Fibroblast of skin of scalp (primary cell): ENCODE measurements at places on chromosomes 1 and 21.

DNA sequence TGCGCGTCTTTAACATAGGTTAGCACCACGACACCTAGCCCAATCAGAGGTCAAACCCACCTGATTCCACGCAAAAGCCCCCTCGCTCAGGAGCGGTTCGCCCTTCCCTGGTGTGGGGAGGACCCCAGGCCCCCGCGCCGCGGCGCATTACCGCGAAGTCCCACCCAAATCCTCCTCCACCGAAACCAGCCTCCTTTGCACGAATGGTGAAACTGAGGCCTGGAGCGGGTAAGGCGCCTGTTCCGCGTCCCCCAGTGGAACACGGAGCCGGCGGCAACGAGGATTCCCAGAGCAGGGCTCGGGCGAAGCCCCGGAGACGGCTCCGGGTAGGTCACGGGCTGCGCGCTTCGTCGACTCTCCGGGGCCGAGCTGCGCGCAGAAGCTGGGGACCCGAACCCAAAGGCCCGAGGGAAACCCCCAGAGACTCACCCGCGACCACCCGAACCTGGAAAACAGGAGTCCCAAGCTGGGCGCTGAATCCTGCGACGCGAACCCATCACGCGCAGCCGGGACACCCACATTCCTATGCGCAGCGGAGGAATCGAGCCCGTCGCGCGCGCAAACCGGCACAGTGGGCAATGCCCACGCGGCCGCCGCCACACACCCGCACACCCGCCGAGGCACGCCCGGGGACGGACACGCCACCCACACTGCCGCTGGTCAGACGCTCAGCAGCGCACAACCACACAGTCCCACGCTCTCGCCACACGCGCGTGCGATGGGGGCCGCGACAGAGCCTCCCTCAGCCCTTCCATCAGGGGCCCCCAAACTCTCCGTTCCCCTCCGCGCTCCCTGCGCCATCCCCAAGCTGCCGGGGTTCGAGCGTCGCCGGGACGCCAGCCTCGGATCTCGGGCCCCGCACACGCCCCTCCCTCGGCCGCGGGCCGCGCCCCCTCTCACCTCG, 507 bp downstream of the GLIS1 start:
- DNase-seq, result no peak

GRCh38 chr1:184620469-184620868, 134.2 kb downstream of the EDEM3 start:
- DNase-seq, result no peak

- no peak for DNase-seq
Observed at GRCh38 chr1:19844731-19845495, 29.8 kb upstream of the RNF186 start.

- no peak for DNase-seq
Observed at GRCh38 chr1:30969903-30970302, 61.3 kb upstream of the SDC3 start.

GRCh38 chr1:42931911-42932422, 26.7 kb downstream of the SLC2A1 start:
- DNase-seq, result no peak

DNA sequence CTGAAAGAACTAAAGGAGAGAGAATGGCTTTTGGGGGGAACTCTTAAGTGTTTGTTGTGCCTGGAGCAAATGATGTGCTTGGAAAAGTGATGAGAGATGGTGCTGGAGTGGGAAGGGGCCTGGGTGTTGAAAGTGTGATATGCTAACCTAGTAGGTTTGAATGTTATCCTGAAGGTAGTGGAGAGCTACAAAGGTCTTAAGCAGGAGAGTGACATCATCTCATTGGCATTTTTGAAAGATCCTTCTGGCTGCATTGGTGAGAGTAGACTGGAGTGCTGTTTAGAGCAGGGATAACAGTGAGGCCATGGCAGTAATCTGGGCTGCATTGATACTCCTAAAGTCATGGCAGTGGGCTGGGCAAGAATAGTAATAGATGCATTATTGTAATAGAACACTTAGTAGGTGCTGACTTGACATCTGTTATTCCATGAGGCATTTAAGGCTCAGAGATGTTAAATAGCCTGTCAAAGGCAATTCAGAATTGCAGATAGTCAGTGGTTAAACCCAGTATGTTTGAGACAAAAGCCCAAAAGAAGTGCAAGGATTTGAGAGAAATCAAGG, 44.5 kb downstream of the MDM4 start:
- DNase-seq, result peak; percentile 47

GRCh38 chr1:19815801-19816736, 986 bp upstream of the RNF186 start:
- DNase-seq, result no peak

DNA sequence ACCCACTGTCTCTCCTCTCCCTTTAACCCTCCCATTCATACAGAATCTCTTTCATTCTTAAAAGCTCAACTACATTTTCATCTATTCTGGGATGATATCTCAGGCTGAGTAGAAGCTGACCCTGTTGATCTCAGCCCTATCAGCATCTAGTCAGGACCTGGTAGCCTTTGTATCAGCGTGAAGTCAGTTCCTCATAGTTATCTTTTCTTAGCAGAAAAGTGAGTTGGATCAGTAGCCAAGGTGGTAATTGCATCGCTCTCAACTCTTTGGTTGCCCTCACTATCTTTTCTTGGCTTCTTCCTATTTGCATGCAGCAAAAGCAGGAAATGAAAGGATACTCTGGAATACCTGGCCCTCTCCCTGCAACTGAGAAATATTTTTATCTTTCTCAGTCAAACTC, 13.6 kb upstream of the GOLT1A start:
- no peak for DNase-seq

DNA sequence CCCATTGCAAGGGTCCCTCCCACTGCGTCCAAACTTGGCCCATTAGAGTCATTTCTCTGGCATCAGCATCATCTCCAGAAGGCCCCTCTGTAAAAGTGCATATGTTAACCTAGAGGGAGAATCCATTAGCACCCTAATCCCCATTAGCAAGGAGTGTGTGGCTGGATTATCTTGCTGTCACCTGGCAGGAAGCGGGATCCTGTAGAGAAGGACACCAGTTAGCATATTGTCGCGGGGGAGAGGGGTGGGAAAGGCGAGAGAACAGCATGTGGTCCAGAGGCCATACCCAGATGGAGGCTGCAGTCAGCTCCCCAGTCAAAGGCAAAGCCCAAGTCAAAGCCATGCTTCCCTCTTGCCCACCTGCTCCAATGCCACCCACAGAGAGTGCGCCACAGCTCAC, 64.0 kb downstream of the OLIG1 start:
- DNase-seq, result no peak

- peak; percentile 64 for DNase-seq
Observed at GRCh38 chr1:21308847-21309652, 18.8 kb upstream of the ECE1 start.

- DNase-seq, result no peak
Observed at GRCh38 chr1:64150729-64151230, 52.6 kb upstream of the UBE2U start.

GRCh38 chr1:16484931-16485330, 29.2 kb downstream of the RNU1-1 start:
- no peak for DNase-seq

- DNase-seq, result no peak
Observed at GRCh38 chr1:155250246-155250632, 5.0 kb downstream of the ENTREP3 start.

- DNase-seq, result no peak
Observed at GRCh38 chr1:153789478-153790034, 14.3 kb downstream of the SLC27A3 start.

- DNase-seq, result no peak
Observed at GRCh38 chr1:31981456-31981839, 32.2 kb upstream of the KHDRBS1 start.

GRCh38 chr1:231037585-231038517, 2.2 kb downstream of the FAM89A start:
- peak; percentile 28 for DNase-seq

GRCh38 chr1:224739997-224740684, 124.0 kb downstream of the CNIH3 start:
- no peak for DNase-seq

- DNase-seq, result no peak
Observed at GRCh38 chr1:11157394-11157793, 31.8 kb upstream of the ANGPTL7 start.

- no peak for DNase-seq
Observed at GRCh38 chr1:18630511-18631495, at the start of gene PAX7. TSS of gene PAX7 (plus strand) at chr1:18630846. CDS start at chr1:18631604, 758 bp downstream.

DNA sequence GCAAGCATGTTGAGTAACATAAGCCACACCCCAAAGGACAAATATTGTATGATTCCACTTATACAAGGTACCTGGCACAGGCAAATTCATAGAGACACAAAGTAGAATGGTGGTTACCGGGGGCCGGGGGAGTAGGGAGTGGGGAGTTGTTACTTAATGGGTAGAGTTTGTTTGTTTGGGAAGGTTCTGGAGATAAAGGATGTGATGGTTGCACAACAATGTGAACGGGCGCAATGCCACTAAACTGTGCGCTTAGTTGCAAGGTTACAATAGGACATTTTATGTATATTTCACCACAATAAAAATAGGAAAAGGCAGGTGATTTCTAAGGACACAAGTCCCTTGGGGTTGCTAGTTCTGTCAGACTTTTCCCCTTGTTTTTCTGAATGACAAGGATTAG, 516.6 kb downstream of the KIF26B start:
- no peak for DNase-seq

- DNase-seq, result peak; percentile 50
Observed at GRCh38 chr1:160171354-160171753, 19.0 kb upstream of the CASQ1 start.

DNA sequence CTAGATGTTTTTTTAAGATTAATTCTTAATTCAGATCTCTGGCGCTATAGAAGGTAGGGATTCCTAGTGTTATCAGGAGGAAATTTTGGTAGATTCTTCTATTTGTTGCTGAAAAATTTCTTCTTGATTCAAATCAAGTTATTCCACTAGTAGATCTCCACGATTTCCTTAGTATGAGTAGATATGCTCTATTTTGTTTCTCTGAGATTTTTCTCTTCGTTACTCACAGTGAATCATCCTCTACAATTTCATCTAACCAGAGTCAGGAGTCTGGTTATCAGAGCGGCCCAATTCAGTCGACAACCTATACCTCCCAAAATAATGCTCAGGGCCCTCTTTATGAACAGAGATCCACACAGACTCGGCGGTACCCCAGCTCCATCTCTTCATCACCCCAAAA, 18.8 kb upstream of the HAX1 start:
- no peak for DNase-seq

- no peak for DNase-seq
Observed at GRCh38 chr1:38507563-38507962, 352.0 kb downstream of the RRAGC start.

- DNase-seq, result no peak
Observed at GRCh38 chr1:221768444-221769066, 26.7 kb upstream of the DUSP10 start.

DNA sequence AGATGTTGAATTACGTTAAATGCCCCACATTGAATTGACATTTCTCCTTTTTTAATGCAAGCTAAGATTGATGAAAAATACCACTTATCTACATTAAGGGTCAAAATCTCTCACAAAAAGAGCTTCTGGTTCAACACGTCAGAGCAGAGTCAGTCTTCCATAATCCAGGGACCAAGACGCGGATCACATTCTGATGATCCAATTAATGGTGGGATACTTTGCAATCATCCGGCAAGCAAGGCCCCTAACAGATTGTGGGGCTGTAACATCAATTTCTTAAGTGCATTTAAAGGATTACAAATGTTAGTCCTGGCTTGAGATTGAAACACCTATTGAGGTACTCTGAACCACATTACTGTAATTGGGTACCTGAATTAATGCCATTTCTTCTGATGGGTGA, 120.2 kb upstream of the ESRRG start:
- no peak for DNase-seq

- no peak for DNase-seq
Observed at GRCh38 chr1:23791516-23792047, 637 bp downstream of the LYPLA2 start.

GRCh38 chr1:222620566-222620965, 2.7 kb downstream of the MIA3 start:
- DNase-seq, result no peak

GRCh38 chr1:227213426-227213825, 104.9 kb downstream of the CDC42BPA start:
- no peak for DNase-seq

DNA sequence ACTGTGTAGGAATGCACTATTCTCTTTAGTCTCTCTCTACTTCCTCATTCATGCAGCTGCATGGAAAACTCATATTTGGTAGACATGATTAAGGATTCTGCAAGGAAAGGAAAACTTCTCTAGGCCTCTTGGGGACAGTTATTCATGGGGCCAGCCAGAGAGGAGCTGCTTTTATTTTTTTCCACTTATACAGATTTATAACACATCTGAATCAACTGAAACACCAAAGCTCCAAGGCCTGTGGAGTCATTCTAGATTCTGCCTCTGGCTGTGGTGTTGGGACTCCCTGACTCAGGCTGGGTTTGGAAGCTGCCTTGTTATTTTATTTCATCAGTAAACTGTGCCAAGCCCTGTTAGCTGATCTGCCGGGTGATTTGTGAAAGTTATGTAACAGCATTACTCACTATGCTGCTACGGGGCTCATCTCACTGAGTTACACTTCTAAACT, 83.9 kb upstream of the EDEM3 start:
- peak; percentile 93 for DNase-seq

DNA sequence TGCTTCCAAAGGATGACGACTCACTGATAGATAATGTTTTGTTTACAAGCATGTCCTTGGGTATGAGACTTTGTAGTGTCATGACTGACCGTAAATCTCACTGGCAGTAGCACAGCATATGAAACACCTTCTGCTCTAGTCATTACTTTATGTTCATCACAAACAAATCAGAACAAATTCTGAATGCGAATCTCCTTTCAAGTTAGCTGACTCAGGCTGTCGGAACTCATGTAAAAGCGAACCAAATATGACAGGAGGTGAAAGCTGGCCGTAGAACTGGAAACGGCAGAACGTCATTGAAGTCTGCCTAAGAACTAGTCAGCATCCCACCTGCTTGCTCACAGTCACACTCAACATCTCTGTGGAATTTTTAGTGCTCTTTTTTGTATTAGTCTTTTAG, 143.9 kb downstream of the RGS7 start:
- no peak for DNase-seq

DNA sequence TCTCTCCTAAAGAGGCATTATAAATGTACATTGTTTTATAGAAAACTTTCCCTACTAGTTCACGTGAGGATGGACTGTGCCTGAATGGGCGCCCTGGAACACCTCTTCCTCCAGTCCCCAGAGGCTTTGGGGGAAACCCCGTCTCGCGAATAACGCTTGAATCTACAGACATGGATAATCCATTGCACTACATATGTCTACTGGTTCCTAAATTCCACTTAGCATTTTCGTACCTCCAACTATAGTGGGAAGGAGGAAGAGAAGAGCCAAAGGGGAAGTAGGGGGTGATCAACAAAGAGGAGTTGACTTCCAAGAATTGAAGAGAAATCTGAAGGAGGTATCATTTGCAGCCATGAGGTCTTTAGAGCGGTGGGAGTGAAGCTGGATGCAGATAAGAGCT, 11.1 kb downstream of the BARHL2 start:
- no peak for DNase-seq

- no peak for DNase-seq
Observed at GRCh38 chr1:19205403-19205802, 4.7 kb downstream of the UBR4 start.

- no peak for DNase-seq
Observed at GRCh38 chr1:92833840-92834239, 2.0 kb downstream of the RPL5 start.

- DNase-seq, result no peak
Observed at GRCh38 chr1:70101774-70102173, 103.6 kb downstream of the LRRC40 start.
